ENCODE measurements at places on chromosomes 1 and 21. TPM values are rescaled to one million over a fixed set of nuclear protein-coding genes. Genes with fewer than 3 reads are reported as not detected.

- H3K36me3 ChIP-seq: no peaks in the 10 kb centered on the region
- H3K4me1 ChIP-seq: no peaks in the 10 kb centered on the region
- H3K27me3 ChIP-seq: no peaks in the 10 kb centered on the region
- DNase-seq: peak; percentile 4
Observed at GRCh38 chr1:90132306-90132705, 137.4 kb downstream of the ZNF326 start.

- no peak overlapping the region for H3K27ac ChIP-seq
- no peak overlapping the region for H3K4me3 ChIP-seq
- no peak for DNase-seq
- H3K27me3 ChIP-seq: peaks cover 7% of the 10 kb centered on the region
- no peaks in the 10 kb centered on the region for H3K36me3 ChIP-seq
Observed at GRCh38 chr1:53398576-53399365, 60.4 kb upstream of the DMRTB1 start.

The COL8A2 gene
- 35.7 TPM for total RNA-seq

The LCE3D gene
- total RNA-seq: not detected

The MARK1 gene
- total RNA-seq: 6.8 TPM
